ENCODE measurements at places on chromosomes 13 and 19. TPM values are rescaled to one million over a fixed set of nuclear protein-coding genes. Genes with fewer than 3 reads are reported as not detected.

The CABP5 gene
- total RNA-seq = not detected

The RUBCNL gene
- 2.7 TPM for total RNA-seq

The ZNF534 gene
- total RNA-seq = 2.7 TPM

The MISP gene
- under 0.01 TPM for total RNA-seq

The LGI4 gene
- total RNA-seq = 5.2 TPM

The SPACA6 gene
- total RNA-seq = 2.7 TPM

The PLVAP gene
- 0.74 TPM for total RNA-seq

The TIMM44 gene
- 27.0 TPM for total RNA-seq

The ALOX5AP gene
- 0.74 TPM for total RNA-seq

The C19orf85 gene
- not detected for total RNA-seq

The ACER1 gene
- not detected for total RNA-seq

The PCP2 gene
- total RNA-seq = not detected

The KLK7 gene
- not detected for total RNA-seq

The TRAPPC5 gene
- 12.3 TPM for total RNA-seq

The URAD gene
- not detected for total RNA-seq

The KLK14 gene
- not detected for total RNA-seq

The ZNF132 gene
- total RNA-seq = 7.1 TPM

The PRR20B gene
- not detected for total RNA-seq

The PRRG2 gene
- total RNA-seq = 0.25 TPM

The SLC6A16 gene
- total RNA-seq = 0.49 TPM

The GRIN3B gene
- under 0.01 TPM for total RNA-seq

The LRP3 gene
- total RNA-seq = 57.5 TPM

The CSNK1G2 gene
- 30.2 TPM for total RNA-seq

The WASF3 gene
- 20.9 TPM for total RNA-seq

The PSG5 gene
- total RNA-seq = not detected

The ZIC5 gene
- total RNA-seq = 2.0 TPM

The FAM124A gene
- 9.8 TPM for total RNA-seq

The DLL3 gene
- total RNA-seq = 14.3 TPM

The EVI5L gene
- 49.4 TPM for total RNA-seq

The RFPL4A gene
- total RNA-seq = not detected

The IFNL1 gene
- total RNA-seq = not detected

The CACNA1A gene
- 46.7 TPM for total RNA-seq

The CYP4F2 gene
- not detected for total RNA-seq

The THSD1 gene
- 6.9 TPM for total RNA-seq

The SULT2B1 gene
- not detected for total RNA-seq

The CEACAM7 gene
- total RNA-seq = not detected

The FLT3LG gene
- total RNA-seq = 0.25 TPM

The SCGB2B2 gene
- total RNA-seq = 1.2 TPM

The CCDC70 gene
- total RNA-seq = not detected

The MBNL2 gene
- total RNA-seq = 19.2 TPM

The SYNE4 gene
- under 0.01 TPM for total RNA-seq

All from temporal lobe (tissue), 4 donors.